NCI-H1694 treated with DMSO at 0.1 percent for 48 hours (cell line): ENCODE measurements at places on chromosomes 16 and 17.

- DNase-seq = no peak
Observed at GRCh38 chr16:86211800-86212199, 298.5 kb upstream of the FOXF1 start.

DNA sequence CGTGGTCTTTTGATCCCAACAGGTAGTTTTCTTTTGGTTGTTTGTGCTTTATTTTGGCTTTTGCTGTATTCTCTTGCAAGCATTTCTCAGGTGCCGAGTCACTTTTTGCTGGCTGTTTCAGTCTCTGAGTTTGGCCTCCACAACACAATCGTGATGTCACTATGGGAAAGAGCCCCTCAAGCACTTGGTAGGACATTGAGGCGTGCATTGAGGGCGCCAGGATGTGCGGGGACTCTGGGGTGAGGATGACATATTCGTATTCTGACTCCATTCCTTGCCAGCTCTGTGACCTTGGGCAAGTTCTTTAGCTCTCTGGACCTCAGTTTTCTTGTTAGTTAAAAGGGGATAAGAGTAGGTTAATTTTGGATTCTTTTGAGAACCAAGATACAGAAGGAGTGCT lies 13.0 kb downstream of the KSR1 start:
- DNase-seq = no peak

GRCh38 chr16:50711862-50712559 lies 18.6 kb downstream of the NOD2 start:
- DNase-seq = peak; percentile 55

- no peak for DNase-seq
Observed at GRCh38 chr17:38925263-38925995, at the start of gene LASP1NB. Gene LASP1NB (plus strand): TSS chr17:38925614.

DNA sequence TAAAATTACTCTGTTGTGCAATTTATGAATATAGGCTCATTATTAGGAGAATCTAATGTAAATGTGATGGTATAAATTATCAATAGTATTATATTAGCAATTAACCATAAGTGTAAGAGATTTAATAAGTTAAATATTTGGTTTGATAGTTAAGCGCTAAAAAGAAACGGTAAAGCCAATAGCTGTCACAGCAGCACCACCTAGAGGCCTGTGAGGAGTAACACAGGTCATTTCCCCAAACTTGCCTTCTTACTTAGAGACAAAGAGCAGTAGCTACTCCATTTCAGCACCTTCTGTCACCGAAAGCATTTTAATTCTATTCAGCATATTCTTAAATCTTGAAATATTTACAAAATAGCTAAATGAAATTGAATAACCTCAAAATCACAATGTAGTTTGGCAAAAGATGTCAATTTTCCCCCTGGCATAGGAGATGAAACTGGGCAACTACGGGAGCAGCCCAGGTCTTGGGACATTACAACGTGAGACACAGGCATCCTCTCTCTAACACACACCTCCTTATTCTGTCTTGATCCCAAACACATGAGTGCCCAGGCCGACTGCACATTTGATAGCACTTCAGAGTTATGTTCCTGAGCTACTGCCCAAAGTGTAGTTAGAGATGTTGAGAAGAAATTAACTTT lies 14.3 kb upstream of the DYNLRB2 start:
- DNase-seq = peak; percentile 65

GRCh38 chr17:21474815-21475214 lies 98.7 kb downstream of the KCNJ12 start:
- DNase-seq = no peak

DNA sequence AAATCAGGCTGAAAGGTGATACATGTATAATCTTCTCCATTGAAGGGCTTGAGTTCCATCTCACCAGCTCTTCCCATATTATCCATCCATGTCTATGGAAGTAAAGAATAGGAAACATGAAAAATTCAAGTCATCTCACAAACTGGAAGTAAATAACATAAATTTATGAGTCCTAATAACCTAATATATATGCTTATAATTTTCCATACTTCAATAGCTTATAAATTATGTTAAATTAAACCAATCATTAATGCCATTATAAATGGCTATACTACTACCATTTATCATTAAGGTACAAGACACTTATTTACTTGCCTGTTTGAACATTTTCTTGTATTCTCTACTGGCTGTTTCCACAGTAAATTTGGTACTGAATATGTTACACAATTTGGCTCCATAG lies 4.8 kb downstream of the TOP2A start:
- DNase-seq = no peak

- peak; percentile 67 for DNase-seq
Observed at GRCh38 chr16:55662644-55663031, 6.8 kb downstream of the SLC6A2 start.

GRCh38 chr17:17463821-17464220 lies 13.0 kb upstream of the MED9 start:
- no peak for DNase-seq

- no peak for DNase-seq
Observed at GRCh38 chr17:49587366-49588073, 11.8 kb downstream of the NXPH3 start.

DNA sequence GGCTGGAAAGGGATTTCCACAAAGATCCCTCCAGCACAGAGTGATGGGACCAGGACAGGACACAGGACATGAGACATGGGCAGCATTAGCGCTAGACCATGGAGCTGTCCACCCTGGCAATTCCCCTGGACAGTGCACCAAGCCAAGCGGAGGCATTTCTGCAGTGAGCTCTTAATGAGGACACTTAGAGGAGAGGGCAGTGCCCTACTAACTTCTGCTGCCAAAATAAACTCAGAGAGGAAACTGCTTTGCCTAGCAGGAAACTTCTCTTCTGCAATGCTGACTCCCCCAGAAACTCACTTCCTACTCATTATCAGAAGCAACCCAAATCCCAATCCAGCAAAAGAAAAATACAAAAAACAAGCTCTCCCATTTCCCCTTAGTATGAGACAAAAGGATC lies 119.2 kb downstream of the HS3ST2 start:
- no peak for DNase-seq

DNA sequence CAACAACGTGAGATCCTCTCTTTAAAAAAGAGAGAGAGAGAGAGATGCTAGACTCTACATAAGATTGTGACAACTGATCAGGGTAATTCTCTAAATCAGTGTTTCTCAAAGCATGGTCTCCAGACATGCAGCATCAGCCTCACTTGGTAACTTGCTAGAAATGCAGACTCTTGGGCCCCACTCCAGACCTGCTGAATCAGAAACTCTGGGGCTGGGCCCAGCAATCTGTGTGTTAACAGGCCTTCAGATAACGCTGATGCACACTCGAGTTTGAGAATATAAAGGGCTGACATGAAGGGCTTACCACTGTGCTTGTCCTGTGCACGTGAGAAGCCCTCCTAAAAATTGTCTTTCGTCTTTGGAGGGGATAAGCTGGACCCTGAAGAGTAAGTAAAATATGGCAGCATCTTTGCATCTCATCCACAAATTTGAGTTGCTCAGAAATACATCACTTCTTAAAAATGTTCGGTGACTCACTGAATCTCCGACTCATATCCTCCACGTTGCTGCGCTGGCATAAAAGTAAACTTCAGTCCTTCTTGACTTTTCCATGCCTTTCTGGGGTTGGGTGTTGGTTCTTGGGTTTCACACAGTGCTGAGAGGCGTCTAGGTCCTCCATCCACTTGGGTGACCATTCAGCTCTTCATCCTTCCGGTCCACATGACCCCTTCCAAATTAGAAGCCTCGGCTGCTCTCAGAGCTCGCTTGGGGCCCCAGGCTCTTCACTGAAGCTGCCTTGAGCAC lies 26.1 kb upstream of the KDM8 start:
- no peak for DNase-seq

DNA sequence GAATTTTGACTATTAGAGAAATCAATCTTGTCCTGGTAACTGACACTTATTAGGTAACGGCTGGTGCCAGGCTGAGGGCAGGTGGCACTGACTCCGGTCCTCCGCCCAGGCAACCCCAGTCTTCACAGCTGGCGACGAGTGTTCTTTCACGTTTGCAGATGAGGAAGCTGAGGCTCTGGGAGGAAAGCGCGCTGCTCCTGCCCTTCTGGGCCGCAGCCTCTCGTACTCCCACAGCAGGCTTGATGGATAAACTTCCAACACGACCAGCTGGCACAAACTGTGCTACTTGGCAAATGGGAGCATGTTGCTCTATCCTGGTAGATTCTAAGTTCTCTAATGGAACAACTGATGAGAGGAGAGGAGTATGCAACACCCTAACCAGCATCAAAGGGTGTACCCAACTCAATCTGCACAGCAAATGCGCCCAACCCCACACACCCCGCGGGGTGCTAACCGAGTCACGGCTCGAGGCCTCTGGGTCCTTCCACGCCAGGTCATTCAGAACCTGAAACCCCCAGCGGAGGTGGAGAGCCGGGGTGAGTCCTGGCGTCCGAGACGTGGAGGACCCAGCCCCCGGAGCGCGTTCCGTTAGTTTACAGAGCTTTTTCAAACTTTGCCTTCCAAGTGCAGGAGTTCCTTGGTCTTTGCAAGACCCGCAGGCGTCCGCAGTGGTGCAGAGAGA lies 477 bp upstream of the SLC47A1 start:
- DNase-seq = no peak

DNA sequence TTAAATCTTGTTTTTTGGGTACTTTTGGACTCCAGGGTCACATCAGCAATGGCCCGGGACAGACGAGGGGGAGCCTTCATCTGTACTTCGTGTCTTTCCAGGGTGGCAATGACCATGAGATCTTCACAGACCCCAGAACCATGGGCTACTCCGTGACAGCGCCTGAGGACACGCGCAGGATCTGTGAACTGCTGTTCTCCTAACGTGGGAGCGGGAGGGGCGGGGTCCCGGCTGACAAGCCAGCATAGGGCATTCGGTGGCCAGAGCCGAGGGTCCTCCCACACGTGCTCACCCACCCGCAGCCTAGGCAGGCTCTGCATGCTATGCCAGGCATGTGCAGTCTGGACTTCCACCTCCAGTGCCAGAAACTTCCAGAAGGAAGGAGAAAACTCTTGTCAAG lies 21.2 kb downstream of the CARHSP1 start:
- DNase-seq = no peak

DNA sequence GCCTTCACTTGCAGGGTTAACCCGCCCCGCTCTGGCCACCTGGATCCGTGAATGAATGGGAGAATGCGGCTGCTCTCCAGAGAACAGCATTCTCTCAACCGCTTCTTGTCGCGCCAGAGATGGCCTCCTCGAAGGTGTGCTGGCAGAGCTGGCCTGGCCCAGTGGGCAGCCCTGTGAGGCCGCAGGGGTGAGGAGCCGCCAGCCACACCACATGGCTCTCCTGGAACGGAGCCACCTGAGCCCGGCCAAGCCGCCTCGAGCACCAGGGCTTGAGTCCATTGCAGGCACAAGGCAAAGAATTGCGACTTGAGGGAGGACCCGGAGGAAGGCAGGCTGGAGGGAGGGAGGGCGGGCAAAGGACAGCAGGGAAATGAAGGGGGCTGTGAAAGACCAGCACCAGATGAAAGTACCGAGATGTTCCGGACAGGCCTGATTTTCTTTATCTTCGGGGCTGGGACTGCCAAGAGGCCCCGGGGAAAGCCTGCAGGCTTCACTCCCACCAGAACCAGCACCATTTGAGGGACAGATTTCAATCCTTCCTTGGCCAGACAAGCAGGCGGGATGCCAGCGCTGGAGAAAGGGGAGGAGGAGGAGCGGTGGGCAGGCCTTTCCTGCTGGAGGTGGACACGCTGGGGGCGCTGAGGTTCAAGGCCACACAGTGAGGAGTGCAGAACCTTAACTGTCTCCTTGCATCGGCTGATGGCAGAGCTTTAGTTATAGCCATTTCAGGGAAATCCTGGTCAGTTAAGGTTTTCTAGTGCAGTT lies 69.4 kb downstream of the MRC2 start:
- DNase-seq = no peak

GRCh38 chr17:12815642-12816141 lies 26.4 kb downstream of the ARHGAP44 start:
- no peak for DNase-seq

DNA sequence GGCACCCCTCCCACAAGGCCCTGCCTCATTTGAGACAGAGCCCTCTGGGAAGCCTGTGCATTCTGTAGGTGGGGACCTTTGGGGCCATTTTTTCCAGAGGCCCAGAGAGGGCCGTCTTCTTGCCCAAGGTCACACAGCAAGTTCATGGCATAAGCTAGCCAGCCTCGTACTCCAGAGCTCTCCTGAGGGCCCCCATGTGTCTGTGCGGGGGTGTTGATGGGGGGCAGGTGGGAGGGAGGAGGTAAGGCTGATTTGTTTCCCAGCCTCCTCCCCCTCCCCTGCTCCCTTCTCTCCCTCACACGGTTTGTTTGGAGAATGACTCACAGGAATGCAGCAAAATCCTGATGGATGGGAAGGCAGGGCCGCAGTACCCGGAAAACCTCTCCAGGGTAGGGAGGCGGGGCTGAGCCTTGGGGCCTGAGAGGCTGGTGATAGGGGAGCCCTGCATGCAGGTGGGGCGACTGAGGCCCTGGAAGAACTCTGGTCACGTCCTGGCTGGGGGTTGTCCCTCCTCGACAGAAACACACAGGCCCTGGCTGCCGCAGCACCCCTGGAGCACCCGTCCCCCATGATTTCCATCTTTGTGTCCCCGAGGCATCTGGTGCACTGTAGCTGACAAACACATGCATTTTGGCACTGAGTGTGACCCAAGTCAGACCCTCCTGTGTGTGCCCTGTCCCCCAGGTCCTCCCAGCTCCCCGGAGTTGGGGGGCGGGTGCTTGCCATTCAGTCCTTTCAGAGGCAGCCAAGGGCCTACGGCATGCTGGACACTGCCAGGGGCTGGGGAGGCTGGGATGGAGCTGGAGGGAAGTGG lies 29.7 kb downstream of the RAI1 start:
- DNase-seq = no peak

DNA sequence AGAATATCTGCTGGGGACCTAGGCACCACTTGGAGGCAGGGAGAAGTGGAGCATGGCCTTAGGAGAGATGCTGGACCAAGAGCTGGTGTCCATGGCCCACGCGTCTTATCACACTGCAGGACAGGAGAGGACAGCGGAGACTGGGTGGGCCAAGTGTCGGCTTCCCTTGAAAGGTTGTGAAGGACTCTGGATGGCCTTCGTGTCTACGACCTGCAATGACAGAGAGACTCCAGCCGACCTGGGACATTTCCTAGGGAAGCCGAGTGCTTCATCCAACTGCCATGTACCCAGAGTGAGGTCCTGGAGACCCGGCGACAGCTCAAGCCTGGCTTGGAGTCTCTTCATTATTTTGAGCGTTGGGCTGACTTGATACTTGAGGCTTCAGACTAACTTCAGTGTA lies 20.5 kb downstream of the C1QTNF1 start:
- no peak for DNase-seq

DNA sequence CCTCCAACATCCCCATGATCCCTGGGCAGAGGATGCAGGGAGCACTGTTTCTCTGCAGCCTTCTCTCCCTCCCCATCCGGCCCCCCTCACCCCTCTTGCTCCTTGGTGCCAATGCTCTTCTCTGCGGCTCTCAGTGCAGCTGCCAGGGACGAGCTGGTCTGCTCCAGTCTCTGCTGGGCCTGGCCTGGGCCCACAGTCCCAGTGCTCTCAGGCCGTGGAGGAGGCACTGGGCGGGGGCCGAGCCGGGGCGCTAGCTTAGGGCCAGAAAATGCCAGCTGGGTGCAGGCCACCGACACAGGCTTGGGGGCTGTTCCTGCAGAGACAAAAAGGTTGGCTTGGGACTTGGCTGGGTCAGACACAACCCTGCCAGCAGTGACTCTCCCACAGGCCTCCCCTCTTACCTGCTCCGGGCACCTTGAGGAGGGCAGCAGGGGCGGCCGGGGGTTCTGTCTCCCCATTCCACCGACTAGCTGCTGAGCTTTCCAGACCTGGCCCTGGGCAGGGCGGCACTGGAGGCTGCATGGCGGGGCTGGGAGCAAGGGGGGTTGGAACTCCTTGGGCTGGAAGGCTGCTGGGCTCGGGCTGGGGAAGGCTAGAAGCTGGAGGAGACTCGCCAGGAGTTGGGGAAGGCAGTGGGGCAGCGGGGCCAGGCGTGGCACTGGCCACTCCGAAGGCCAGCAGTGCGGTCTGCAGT lies 13.8 kb downstream of the CASKIN2 start:
- DNase-seq = no peak
